ENCODE measurements at places on chromosomes 4 and X.

DNA sequence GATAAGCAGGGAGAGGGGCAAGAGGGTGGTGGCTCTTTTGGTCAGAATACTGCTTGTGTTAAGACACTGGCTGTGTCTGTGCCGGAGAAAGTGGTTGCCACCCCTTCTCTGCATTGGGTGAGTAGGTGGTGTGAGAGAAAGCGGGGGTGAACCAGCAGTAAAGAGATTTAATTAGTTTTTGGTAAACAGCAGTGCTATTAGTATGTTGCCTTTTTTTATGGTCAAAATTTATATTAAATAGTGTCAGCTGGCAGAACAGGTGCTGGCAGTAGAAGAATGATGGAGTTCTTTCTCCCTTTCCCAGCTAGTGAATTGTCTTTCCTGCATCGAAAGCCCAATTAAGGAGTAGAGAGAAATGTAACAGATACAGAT is 181.6 kb downstream of the LARP7 start:
- no peak overlapping the region for H3K27ac ChIP-seq
- H3K27me3 ChIP-seq: peaks cover 5% of the 10 kb centered on the region
- no peak overlapping the region for H3K4me3 ChIP-seq
- no peaks in the 10 kb centered on the region for H3K36me3 ChIP-seq

DNA sequence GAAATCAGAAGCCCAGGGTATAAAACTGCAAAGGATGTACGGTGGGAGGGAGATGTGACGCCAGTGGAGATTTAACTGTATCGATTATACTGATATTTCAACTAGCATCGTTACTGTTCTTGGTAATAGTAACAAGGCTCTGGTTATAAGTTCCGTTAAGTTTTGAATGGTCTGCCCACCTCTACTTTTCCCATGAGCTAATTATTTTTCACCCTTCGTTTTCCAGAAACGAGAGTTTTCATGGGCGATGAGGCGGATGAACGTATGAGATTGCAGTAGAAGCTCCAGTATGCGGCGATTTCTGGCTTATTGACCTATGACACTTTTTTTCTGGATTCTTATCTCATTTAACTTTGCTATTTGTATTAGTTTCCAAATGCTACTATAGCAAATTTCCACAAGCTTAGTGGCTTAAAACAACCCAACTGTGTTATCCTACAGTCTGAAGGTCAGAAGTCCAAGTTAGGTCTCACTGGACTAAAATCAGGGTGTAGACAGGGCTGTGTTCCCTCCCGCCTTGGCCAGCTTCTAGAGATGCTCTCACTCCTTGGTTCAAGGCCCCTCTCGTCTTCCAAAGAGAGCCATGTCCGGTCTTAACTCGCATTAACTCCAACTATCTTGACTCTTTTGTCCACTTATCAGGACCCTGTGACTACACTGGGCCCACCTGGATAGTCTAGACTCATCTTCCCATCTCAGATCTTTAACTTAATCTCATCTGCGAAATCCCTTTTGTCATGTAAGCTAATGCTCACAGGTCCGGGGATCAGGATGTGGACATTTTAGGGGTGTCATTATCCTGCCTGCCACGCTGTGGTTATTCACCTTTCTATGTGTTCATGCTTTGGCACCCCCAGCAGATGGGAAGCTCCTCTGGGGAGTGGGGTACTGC is 122.5 kb downstream of the IRF2 start:
- no peaks in the 10 kb centered on the region for H3K36me3 ChIP-seq
- peaks cover 13% of the 10 kb centered on the region for H3K4me1 ChIP-seq
- H3K27me3 ChIP-seq: no peaks in the 10 kb centered on the region

GRCh38 chr4:183903021-183903760 is 1.9 kb upstream of the STOX2 start:
- no peak overlapping the region for H3K4me3 ChIP-seq
- no peaks in the 10 kb centered on the region for H3K4me1 ChIP-seq
- peaks cover 38% of the 10 kb centered on the region for H3K27me3 ChIP-seq
- no peak for DNase-seq
- no peak overlapping the region for H3K27ac ChIP-seq

GRCh38 chrX:69389101-69389501 is 115.0 kb upstream of the NALF2 start:
- H3K27me3 ChIP-seq: no peaks in the 10 kb centered on the region
- no peak for DNase-seq
- no peaks in the 10 kb centered on the region for H3K36me3 ChIP-seq
- no peaks in the 10 kb centered on the region for H3K4me1 ChIP-seq
- no peak overlapping the region for H3K4me3 ChIP-seq

GRCh38 chr4:1321946-1322650 is 24.9 kb upstream of the UVSSA start:
- peaks cover 79% of the 10 kb centered on the region for H3K36me3 ChIP-seq
- H3K4me3 ChIP-seq: no peak overlapping the region
